ENCODE measurements at places on chromosomes 13 and 19. TPM values are rescaled to one million over a fixed set of nuclear protein-coding genes. Genes with fewer than 3 reads are reported as not detected.

- no peaks in the 10 kb centered on the region for H3K27me3 ChIP-seq
- no peak for DNase-seq
- peaks cover 7% of the 10 kb centered on the region for H3K4me1 ChIP-seq
- H3K27ac ChIP-seq, result no peak overlapping the region
- H3K4me3 ChIP-seq, result no peak overlapping the region
Observed at GRCh38 chr19:13888281-13888680, 11.3 kb downstream of the NANOS3 start.

Gene IZUMO2
- total RNA-seq, result not detected

GRCh38 chr13:23979361-23980159 is 82.3 kb upstream of the C1QTNF9B start:
- peak; percentile 40 for DNase-seq
- H3K4me1 ChIP-seq, result peaks cover 23% of the 10 kb centered on the region
- H3K4me3 ChIP-seq, result peak overlapping the region; percentile 85
- peak overlapping the region; percentile 56 for H3K27ac ChIP-seq
- peaks cover 16% of the 10 kb centered on the region for H3K27me3 ChIP-seq

DNA sequence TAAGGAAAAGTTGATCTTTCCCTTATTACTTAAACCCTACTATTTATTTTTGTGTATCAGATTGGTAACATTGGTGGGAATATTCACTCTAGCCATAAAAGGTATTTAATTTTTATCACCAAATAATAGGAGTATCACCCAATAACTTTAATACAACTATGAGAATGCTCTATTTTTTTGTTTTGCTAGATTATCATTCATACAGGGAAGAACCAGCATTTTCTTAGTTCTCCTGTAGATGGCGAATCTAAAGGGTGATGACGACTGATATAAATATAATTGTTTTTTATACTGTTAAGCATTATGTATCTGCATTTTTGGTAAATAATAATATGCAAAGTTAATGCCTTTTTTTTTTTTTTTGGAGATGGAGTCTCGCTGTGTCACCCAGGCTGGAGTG is 7.9 kb upstream of the FRY start:
- H3K36me3 ChIP-seq, result no peaks in the 10 kb centered on the region
- no peak overlapping the region for H3K27ac ChIP-seq
- H3K4me3 ChIP-seq, result no peak overlapping the region
- no peaks in the 10 kb centered on the region for H3K27me3 ChIP-seq
- no peaks in the 10 kb centered on the region for H3K4me1 ChIP-seq

Gene COL4A1
- total RNA-seq, result 0.19 TPM

GRCh38 chr13:34588362-34588761 is 353.7 kb upstream of the NBEA start:
- H3K4me1 ChIP-seq, result no peaks in the 10 kb centered on the region
- H3K27ac ChIP-seq, result no peak overlapping the region
- H3K36me3 ChIP-seq, result no peaks in the 10 kb centered on the region

Gene C5AR1
- 3.0 TPM for total RNA-seq

GRCh38 chr13:36051082-36051481 is 80.1 kb downstream of the DCLK1 start:
- H3K27ac ChIP-seq, result no peak overlapping the region
- DNase-seq, result no peak
- no peaks in the 10 kb centered on the region for H3K36me3 ChIP-seq
- H3K4me1 ChIP-seq, result no peaks in the 10 kb centered on the region
- H3K27me3 ChIP-seq, result no peaks in the 10 kb centered on the region
- H3K4me3 ChIP-seq, result no peak overlapping the region

DNA sequence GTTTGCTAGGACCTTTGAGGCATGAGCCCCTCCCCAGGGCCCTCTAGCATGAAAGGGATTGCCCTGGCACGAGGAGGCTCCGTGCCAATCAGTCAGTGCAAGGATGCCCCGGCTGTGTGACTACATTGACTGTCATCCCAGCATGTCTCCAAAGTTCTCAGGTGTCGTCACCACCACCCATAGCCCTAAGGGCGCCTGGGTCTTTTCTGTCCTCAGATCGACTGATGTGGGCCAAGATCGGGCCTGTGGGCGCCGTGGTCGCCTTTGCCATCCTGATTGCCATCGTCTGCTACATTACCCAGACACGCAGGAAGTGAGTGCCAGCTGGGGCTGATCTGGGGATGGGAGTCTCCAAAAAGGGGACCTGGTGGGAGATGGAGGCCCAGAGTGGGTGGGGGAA is 18.4 kb downstream of the MAG start:
- peaks cover 7% of the 10 kb centered on the region for H3K4me1 ChIP-seq
- H3K4me3 ChIP-seq, result no peak overlapping the region
- no peaks in the 10 kb centered on the region for H3K36me3 ChIP-seq
- H3K27ac ChIP-seq, result no peak overlapping the region
- no peak for DNase-seq

- no peak for DNase-seq
- peak overlapping the region; percentile 70 for H3K4me3 ChIP-seq
- H3K36me3 ChIP-seq, result peaks cover 48% of the 10 kb centered on the region
- peak overlapping the region; percentile 83 for H3K27ac ChIP-seq
- H3K4me1 ChIP-seq, result peaks cover 75% of the 10 kb centered on the region
- no peaks in the 10 kb centered on the region for H3K27me3 ChIP-seq
Observed at GRCh38 chr19:49911381-49912145, 14.9 kb upstream of the IL4I1 start.

DNA sequence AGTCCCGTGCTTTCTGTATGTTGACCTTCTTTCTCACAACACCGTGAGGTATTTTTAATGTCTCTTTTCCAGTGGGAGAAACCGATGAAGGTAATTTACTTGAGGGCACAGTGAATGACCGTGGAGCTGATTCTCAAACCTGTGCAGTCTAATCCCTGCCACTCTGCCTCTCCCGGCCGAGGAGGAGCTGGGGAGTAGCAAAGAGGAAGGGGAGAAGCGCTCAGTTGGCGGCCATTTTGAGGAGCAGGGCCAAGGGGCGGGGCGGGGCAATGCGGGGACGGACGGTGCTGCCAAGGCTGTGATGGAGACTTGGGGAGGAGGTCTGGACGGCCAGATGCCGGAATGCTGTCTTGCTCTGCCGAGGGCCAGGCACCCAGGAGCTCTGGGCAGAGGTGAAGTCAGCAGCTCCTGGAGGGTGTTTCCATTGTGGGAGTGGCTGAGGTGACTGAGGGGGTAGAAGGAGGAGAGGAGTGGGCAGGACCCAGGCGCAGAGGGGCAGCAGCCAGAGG is 12.4 kb upstream of the RANBP3 start:
- H3K4me1 ChIP-seq, result peaks cover 32% of the 10 kb centered on the region
- peak; percentile 28 for DNase-seq
- no peaks in the 10 kb centered on the region for H3K27me3 ChIP-seq
- H3K4me3 ChIP-seq, result peak overlapping the region; percentile 44
- no peak overlapping the region for H3K27ac ChIP-seq

DNA sequence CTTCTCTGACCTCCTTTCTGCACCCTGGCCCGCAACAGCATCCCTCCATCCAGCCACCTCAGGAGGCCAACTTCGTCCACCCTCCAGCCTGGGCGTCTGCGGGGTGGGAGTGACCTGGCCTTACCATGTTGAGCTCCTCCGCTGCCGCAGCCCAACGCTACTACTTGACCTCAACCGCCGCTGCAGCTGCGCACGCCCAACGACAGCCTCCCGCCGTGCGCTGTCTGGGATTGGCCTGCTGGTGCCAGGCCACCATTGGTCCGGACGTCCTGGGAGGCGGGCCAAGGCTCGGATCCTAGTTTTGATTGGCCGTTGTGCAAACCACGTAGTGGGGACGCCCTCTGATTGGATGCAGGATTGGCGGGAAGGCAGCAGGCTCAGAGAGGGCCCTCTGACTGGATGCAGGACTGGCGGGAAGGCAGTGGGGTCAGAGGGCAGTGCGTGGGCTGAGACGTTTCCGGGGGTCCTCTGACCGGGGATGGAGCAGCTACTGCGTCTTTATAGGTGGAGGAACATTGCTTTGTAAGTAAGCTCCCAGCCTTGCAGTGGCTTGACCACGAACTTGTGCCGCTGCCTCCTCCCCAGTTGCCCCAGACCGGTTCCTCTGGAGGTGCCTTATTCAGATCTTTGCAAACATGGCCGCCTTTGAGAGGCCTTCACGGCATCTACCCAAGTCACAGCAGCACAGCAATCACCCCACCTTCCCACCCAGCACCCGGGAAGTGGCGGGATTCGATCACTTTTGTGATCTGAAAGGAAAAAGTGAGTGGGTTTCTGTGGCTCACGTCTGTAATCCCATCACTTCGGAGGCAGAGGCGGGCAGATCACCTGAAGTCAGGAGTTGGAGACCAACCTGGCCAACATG is at the start of gene TUBA3C:
TSS of gene TUBA3C (minus strand) at position 204 of the 865 bp plus-strand sequence. CDS start at position 127, 77 bp downstream.
- DNase-seq, result no peak
- no peaks in the 10 kb centered on the region for H3K27me3 ChIP-seq
- H3K4me3 ChIP-seq, result no peak within 1 kb of the TSS
- H3K27ac ChIP-seq, result no peak within 1 kb of the TSS
- H3K4me1 ChIP-seq, result no peaks in the 10 kb centered on the region

- peaks cover 14% of the 10 kb centered on the region for H3K4me1 ChIP-seq
- H3K27ac ChIP-seq, result no peak overlapping the region
- no peaks in the 10 kb centered on the region for H3K36me3 ChIP-seq
- H3K4me3 ChIP-seq, result no peak overlapping the region
Observed at GRCh38 chr19:31113293-31113692, 235.9 kb downstream of the TSHZ3 start.

Gene IGFLR1
- 274 TPM for total RNA-seq

DNA sequence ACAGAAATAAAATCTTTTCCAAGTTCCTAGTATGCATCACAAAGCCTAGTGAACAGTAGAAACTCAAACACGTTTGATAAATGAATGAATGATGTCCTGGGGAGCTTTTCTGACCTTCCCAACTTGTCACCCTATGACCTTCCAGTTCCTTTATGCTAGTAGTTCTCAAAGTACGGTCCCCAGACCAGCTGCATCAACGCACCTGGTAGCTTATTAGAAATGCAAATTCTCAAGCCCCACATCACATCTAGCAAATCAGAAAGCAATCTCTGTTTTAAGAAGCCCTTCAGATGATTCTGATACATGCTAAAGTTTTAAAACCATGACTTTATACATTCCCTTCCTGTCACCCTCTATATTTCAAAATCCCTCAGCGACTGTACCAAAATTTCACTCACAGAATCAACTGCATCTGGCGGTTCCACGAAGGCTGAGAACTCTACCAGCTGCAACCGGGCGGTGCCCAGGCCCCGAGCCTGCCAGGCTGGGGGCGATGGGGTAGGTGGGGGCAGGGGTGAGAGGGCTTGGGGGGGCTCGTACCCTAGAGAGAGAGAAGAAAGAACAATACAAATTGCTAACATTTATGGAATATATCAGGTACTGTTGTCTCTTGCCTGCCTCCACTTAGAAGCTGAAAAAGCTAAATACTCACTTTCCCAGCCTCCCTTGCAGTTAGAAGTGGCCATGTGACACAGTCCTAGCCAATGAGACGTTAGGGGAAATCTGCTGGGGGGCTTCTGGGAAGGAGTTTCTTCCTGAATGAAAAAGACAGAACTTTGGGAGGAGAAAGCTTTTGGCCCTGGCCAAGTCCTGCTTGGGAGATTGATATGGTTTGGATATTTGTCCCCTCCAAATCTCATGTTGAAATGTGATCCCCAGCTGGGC is 13.3 kb downstream of the CD37 start:
- no peak overlapping the region for H3K27ac ChIP-seq
- H3K4me1 ChIP-seq, result no peaks in the 10 kb centered on the region
